Thoracic aorta (tissue), 2 donors: ENCODE measurements at places on chromosomes 4 and X. TPM values are rescaled to one million over a fixed set of nuclear protein-coding genes. Genes with fewer than 3 reads are reported as not detected.
A peak's percentile ranks its signal among the peaks of the same experiment; 100 is the strongest.

GRCh38 chrX:129718676-129719075, 20.1 kb upstream of the XPNPEP2 start:
- no peaks in the 10 kb centered on the region for H3K4me1 ChIP-seq
- DNase-seq: no peak
- no peaks in the 10 kb centered on the region for H3K27me3 ChIP-seq
- no peak overlapping the region for H3K27ac ChIP-seq
- no peak overlapping the region for H3K4me3 ChIP-seq
- H3K36me3 ChIP-seq: no peaks in the 10 kb centered on the region

GRCh38 chr4:55445921-55446577, 50.3 kb downstream of the TMEM165 start:
- H3K27ac ChIP-seq: no peak overlapping the region
- H3K27me3 ChIP-seq: no peaks in the 10 kb centered on the region
- peaks cover 3% of the 10 kb centered on the region for H3K4me1 ChIP-seq
- no peak for DNase-seq
- H3K36me3 ChIP-seq: peaks cover 9% of the 10 kb centered on the region

GPRIN3 gene
- 5.7 TPM for total RNA-seq

GRCh38 chrX:136457303-136457917, 30.3 kb upstream of the BRS3 start:
- no peak overlapping the region for H3K27ac ChIP-seq
- H3K27me3 ChIP-seq: no peaks in the 10 kb centered on the region
- H3K4me3 ChIP-seq: no peak overlapping the region

PHEX gene
- total RNA-seq: 0.35 TPM

- H3K27me3 ChIP-seq: no peaks in the 10 kb centered on the region
- H3K4me1 ChIP-seq: no peaks in the 10 kb centered on the region
- DNase-seq: no peak
- H3K36me3 ChIP-seq: no peaks in the 10 kb centered on the region
- H3K27ac ChIP-seq: no peak overlapping the region
Measured at GRCh38 chr4:179662522-179662921, 2220.3 kb upstream of the AGA start.

DNA sequence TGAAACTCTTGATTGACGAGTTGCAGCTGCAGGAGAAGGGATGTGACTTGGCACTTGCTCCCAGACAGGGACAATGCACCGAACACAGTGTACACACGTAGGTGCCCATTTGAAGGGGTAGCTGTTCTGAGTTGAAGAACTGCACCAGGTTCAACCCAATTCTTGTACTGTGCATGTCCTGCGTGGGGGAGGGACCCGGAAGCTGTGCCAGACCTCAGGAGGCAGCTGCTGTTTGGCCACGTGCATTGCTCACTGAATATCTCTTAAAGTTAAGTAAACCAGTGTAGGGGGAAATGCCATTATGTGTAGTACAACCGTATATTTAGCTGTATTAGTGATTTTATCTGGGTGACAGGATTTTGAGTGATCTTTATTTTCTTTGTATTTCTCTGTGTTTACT, 12.0 kb upstream of the RBBP7 start:
- H3K4me3 ChIP-seq: peak overlapping the region; percentile 78
- H3K27ac ChIP-seq: no peak overlapping the region
- no peaks in the 10 kb centered on the region for H3K36me3 ChIP-seq
- DNase-seq: no peak
- no peaks in the 10 kb centered on the region for H3K4me1 ChIP-seq
- H3K27me3 ChIP-seq: no peaks in the 10 kb centered on the region

DNA sequence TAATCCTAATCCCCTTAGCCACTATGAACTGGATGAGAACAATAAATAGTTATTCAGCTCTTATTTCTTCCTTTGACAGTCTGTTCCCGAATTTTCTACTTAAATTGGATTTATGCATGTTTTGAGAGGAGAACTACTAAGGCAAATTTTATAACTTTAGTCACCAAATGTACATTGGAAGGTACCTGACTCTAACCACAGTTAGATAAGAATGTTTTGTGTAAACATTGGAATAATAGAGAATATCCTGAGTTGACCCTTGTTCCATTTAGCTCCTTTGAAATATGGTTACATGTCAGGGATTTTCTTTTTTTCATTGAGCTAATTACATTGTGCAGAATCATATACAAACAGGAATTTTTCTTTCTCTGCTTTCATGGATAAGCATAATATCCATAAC, 202.6 kb downstream of the TLL1 start:
- DNase-seq: no peak
- H3K4me3 ChIP-seq: no peak overlapping the region
- no peaks in the 10 kb centered on the region for H3K4me1 ChIP-seq
- H3K27ac ChIP-seq: no peak overlapping the region
- no peaks in the 10 kb centered on the region for H3K27me3 ChIP-seq
- H3K36me3 ChIP-seq: no peaks in the 10 kb centered on the region

ASB5 gene
- not detected for total RNA-seq
